Activated CD4-positive, alpha-beta T cell treated with anti-CD3 and anti-CD28 coated beads, Interleukin-2, amount 50 U/mL, for 16 hours (primary cell): ENCODE measurements at places on chromosomes 3 and 15.

- DNase-seq, result no peak
These were observed 114.8 kb upstream of the ATP2B2 start for GRCh38 chr3:10619989-10620832.

GRCh38 chr3:155991847-155992246, 121.4 kb downstream of the GMPS start:
- DNase-seq, result no peak

DNA sequence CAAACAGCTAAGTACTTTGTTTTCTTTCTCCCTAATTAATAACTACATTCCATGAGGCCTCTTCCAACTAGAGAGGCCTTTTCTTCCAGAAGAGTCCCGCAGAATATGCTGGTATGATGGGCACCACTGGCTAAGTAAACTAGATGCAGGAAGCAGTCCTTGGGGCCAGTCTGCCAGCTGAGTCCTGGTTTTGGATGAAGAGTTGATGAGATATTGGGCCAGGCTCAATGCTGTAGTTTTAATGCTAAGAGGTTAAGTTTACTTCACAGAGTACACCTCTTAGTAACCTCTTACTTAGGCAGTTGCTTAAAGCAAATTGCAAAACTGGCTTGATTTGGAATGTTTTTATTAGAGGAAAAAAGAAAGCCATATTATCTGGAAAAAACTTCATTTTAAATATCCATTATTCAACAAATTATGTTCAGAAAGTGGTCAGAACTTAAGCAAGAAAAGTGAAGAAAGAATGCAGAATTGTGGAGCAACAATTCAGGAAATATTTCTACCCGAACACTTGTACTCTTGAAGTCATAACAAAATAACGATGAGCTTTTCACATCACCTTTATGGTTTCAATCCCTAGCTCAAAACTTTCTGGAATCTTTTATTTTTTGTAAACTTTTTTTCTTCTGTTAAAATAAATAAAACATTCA, 178.4 kb upstream of the CDIN1 start:
- DNase-seq, result no peak

DNA sequence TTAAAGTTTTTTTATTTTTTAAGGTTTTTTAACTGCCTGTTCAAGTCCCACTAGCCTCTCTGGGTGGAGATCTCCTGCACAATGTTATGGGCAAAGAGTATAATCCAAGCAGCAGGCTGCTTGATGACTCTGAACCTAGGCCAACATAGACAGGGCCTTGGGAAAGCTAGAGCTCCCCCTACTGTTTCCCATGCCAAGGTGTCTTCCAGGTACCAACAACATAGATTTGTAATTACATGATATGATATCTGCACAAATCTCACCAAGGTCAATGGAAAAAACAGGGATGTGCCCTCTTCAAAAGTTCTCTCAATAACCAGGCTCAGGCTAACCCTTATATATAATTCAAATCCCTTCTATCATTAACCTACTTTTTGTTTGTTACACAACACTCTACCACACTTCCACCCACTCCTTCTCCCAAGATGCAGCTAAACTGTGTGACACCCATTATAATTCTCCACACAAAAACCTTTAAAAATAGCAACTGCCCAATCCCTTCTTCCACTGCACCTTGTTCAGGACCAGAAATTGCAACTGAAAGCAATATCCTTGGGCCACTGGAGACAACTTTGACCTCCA, 43.8 kb downstream of the RBM15B start:
- peak; percentile 70 for DNase-seq

DNA sequence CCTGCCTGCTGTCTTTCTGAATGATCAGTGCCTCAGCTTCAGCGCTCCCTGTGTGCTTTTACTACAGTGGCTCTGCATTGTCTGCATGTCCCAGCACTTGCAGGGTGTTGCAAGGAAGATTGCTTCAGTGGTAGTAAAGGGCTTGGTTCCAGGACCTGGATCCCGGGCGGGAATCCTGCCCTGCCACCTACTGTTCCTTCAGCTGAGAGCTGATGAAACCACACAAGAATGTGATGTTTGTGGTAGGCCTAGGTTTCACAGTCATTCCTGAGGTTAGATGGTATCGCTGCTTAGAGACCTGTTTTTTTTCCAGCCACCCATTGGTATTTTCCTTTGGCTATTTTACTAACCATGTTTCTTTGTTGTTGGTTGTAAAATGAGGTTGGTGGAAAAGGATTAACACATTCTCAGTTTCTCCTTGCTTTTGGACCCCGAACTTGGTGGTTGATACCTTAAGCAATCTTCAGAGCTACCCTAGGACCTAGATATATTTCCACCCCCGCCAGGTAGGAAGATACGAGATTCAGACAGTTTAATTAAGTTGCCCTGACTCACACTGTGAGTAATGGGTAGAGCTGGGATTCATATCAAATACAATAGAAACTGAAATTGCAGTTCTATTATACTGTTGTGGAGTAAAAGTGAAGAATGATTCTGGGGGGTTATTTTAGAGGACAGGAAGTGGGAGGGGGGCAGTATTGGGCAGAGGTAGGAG, 11.4 kb downstream of the GPR87 start:
- peak; percentile 63 for DNase-seq

DNA sequence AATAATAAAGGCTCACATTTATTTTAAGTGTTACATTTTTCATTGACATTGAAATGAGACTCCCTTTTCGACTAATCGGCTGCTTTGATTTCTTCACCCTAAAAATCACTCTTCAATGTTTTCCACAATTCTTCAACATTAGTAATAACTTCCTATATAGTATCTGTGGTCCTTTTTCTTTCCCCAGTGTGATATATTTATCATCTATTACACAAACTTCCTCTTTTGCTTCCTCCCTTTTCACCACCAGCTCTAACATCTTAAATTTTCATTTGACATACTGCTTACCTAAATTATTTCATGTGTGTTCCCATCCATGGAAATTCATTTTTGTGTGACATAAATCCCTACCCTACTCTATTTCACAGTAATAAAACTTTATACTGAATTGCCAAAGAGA, 244.4 kb downstream of the TIGIT start:
- no peak for DNase-seq

DNA sequence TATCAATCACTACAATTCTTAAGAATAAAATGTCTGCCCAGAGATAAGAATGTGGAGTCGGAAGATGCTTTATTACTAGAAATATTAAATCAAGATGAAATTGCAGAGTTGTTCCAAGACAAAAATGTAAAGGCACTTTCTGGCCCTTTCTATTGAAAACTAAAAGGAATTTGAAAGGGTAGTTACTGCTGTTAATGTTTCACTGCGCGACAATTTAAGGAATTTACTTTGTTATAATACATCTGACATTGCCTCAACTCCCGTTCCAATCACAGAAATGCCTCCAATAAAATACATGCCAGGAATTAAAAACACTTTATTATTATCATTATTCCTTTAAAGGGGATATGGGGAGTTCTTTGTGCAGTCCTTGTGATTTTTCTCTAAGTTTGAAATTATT, 26.4 kb downstream of the RSL24D1 start:
- DNase-seq, result no peak

DNA sequence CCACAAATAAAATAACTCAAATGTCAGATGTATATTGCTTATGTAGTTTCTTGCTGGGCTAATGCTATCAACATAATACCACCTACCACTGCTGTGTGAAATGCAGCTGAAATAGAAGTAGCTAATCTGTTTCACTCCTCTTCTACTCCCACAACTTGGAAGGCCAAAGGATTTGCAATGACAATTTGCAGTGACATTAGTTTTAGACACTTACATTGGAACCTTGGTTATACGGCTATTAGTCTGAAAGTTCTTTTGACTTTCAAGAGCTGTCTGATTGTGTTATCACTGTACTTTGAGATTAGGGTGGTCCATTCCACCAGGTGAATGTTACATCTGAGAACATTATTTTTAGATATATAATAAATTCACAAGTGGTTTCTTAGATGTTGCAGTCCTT, 33.5 kb downstream of the COPS2 start:
- no peak for DNase-seq

DNA sequence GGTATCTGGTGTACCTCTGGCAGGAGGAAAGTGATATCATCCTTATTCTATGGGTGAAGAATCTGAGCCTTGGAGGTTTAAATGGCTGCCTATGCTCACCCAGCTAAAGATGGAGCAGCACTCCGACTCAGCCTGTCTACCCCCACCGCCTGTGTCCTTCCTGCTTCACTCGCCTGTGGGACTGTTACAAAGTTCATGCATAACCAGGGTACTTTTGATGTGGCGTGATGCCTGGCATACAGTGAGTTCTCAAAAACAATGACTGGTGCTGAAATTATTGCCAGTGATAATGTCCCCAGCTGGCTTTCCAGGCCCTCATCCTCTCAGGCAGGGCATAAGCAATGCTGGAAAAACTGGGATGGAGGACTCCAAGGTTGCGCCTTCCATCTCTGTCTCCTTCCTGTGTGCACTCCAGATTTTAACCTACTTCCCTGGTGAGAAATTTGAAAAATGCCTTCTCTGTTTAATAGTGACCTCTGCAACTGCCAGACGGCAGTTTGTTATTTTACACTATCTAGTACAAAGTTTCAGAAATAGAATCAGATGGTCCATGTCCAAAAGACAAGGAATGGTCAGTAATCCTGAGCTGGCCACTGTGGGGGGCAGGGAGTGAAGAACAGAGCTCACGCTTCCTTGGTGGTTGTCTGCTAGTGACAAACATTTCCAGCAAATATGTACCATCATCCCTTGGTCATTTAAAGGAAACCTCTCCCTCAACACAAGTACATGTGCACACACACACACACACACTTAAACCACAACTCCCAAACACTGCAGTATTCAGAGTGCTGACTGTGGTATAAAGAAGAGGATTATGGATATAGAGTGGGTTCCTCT, 86.5 kb upstream of the NMNAT3 start:
- DNase-seq, result no peak

GRCh38 chr3:193843474-193844301, 250.7 kb downstream of the OPA1 start:
- DNase-seq, result no peak

DNA sequence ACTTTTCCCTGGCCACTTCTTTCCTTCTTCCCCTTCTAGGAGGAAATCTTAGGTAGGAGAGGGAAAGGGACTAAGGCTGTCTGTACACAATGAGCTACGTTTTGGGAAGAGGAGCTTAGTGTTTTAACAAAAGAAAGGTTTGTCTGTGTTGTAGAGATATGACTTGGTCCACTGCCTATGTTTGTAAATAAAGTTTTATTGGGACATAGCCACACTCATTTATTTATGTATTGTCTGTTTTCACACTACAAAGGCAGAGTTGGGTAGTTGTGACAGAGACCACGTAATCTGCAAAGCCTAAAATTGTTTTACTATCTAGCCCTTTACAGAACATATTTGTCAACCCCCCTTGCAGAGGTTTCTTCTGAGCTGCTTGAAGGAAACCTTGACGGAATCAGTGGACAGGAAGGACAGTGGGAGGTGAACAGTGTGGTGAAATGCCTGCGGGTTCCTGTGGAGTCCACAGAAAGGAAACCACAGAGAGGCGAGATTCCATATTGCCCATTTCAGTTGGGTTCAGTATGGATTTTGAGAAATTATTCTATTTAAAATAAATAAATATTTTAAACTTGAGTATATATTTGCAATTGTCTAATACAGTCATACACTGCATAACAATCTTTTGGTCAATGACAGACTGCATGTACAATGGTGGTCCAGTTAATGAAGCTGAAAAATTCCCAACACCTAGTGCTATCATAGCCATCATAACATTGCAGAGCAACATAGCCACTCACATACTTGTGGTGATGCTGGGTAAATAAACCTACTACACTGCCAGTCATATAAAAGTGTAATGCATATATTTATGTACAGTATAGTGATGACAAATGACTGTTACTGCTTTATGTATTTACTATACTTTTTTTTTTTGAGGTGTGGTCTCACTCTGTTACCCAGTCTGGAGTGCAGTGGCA, 157.9 kb upstream of the NUDT16 start:
- DNase-seq, result no peak

DNA sequence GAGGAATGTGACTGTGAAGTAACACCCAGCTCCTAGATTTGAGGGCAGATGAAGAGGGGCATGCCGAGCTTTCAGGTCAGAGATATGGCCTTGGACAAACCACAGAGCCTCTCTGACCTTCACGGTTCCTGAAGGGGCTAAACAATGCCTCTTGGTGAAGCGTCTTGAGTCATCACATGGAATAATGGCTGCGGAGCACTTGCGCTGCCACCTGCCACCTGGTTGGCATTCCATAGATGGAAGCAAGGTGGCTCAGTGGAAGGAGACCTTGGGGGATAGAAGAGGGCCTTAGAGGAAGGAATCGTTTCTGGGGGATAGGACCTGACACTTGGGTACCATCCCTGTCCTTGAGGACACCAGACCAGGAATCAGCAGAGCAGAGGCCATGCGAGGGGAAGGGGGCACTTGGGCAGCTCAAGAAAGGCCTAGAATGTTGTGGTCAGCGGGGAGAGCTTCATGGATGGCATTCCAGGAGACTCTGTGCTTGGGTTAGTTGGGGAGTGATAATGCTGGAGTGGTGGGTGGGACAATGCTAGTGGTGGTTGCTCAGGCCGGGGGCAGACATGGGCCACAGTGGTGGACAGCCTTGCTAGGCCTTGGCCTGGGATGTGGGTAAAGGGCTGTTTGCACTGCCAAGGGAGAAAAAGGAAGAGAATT, 12.6 kb downstream of the MRAS start:
- DNase-seq, result no peak

DNA sequence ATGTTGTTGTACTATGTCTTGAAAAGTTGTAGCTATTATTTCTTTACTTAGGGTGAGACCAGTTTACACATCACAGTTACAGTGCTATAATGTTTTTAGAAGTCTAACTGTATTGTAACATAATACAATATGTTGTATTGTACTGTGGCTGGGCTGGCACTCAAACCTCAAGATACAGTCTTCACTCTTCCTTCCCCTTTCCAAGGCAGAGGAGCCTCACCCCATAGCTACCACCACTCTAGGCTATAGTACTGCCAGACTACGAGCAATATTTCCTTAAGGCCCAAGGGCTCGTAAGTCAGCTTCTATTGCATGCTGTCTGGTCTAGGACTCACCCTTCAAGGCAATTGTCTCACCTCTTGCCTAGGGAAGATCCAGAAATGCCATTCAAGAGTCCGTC, 597.7 kb downstream of the OTOL1 start:
- DNase-seq, result no peak

- no peak for DNase-seq
These were observed 31.2 kb downstream of the RFTN1 start for GRCh38 chr3:16482194-16482769.

GRCh38 chr3:47897954-47898353, 95.0 kb downstream of the DHX30 start:
- DNase-seq, result no peak
